Large intestine (tissue), 12 donors: ENCODE measurements at places on chromosomes 2 and 18. TPM values are rescaled to one million over a fixed set of nuclear protein-coding genes. Genes with fewer than 3 reads are reported as not detected.
A peak's percentile ranks its signal among the peaks of the same experiment; 100 is the strongest.

DNA sequence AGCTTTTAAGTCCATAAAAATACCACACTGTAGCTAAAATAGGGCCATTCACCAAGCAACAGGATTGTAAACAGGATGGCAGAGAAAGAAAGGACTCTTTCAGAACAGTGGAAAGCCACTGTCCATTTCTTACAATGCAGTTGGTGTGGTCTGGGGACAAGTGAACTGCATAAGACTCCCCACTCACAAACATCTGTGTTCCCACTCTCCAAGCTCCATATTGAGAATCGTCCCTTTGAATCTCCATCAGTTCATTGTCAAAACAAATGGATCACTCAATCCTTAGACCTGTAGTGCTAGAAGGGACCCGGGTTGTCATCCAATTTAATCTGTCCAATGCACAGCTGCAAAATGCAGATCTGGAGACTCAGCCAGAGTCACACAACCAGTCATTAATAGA lies 347.4 kb upstream of the KLHL29 start:
- DNase-seq, result no peak

Gene SCYGR8
- polyA plus RNA-seq, result not detected

DNA sequence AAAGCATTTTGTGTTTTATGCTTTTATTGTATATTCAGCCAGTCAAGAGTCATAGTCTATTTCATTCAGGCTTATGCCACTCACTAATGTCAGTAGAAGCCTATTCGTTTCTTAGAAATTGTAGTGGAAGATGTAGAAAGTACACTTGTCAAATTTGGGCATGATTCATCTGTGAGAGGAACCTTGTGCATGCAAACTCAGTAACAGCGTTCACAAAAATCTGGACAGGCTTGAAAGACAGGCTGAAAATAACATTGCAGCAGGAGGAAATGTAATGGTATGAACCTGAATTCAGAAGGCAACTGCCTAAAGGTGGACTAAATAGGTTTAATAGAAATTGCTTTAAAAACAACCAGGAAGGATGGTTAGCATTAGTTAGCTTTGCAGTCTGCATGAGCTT lies 213.5 kb downstream of the CMPK2 start:
- DNase-seq, result no peak

GRCh38 chr2:240204431-240205276 lies 64.2 kb upstream of the OTOS start:
- DNase-seq, result no peak

Gene SH3RF3
- polyA plus RNA-seq, result 3.0 TPM

DNA sequence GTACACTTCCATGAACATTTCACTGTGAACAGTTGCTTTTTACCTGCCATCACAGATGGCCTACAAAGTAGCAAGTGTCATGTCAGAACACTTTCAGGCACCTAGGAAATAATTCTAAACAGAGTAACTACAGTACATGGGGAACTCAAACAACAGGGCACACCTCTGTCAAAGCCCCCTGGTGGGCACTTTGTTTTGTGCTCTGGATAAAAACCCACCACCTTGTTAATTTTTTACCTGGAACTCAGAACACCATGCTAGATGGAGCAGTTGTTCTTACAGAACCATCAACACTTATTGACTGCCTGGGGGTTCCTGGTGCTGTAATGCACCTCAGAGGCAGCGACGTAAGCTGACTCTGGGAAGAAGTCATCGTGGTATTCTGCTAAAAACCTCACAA lies 2.3 kb downstream of the MSL3B start:
- no peak for DNase-seq

DNA sequence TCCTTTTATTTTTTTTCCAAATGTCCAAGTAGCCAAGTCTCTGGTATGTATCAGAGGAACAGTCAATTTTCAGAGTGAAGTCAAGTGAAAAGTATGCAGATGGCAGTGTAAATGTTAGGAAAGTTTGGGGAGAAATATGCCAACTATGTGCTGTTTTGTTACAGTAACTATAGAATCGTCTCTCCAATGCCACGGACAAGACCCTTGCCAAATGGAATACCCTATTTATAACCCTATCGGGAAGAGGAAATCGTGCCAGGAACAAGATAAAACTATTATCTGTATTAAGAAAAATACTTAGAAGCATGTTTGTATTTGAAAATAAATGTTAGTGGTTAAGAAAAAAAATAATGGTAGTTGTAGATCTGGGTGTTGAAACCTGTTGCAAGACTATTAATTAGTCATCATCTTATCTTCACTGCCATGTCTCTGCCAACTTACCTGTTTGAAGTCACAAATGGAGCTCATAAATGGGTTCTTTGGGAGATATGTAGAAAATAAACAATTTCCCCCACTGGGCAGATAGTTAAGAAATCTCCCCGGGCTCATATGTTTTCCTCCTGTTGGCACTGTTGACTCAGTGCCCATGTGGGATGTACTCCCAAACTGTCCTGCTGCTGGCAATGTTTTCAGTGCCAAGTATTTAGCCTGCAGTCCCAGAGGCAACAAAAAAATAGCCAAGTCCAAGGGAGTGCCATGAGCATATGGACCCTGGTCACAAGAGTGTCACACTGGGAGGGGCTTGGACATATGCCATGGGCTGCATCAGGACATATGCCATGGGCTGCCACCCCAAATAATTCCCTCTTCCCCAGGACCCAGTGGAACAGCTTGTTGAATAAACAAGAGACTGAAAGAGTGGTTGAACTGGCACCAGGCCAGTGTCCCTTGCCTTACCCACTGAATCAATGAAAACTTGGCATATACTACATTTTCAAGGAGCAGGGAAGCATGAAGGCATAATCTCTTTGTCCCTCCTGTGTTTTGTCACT lies 366.9 kb downstream of the OSR1 start:
- DNase-seq, result no peak

DNA sequence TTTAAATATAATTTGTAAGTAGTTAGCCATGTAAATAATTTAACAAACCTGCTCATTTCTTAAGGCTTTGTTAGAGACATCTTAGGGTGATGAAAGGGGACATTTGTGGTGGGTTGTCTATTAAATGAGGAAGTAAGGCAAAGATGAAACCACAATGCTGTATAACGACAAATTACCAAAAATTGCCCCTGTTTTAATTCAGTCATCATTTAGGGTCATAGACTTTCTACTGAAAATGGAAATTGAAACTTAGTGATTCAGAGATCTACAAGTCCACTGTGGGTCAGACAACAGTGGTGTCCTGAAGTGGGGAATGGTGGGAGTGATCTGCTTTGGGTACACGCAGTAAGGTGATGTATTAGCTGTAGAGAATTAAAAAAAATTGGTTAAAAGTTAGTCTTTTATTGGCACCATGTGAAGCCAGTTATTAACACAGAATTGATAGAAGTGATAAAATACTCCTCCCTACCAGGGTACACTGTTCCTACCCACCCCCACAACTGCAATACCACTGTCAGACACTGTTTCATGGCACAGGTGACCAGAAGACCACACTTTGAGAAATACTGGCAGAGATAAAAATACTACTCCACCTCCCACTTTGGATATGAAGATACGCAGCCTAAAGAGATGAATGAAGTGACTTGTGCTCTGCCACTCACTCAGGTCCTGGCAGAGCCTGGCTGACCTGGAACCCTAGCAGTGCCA lies 13.4 kb downstream of the CERS6 start:
- no peak for DNase-seq

Gene NPAS2
- polyA plus RNA-seq, result 20.4 TPM

Gene ADRA2B
- 0.84 TPM for polyA plus RNA-seq

Gene THUMPD2
- polyA plus RNA-seq, result 25.3 TPM

GRCh38 chr18:5894611-5895298 lies 567 bp downstream of the TMEM200C start:
- DNase-seq, result peak; percentile 19

GRCh38 chr18:3066341-3067110 lies 53.6 kb upstream of the LPIN2 start:
- no peak for DNase-seq

Gene PROM2
- 2.0 TPM for polyA plus RNA-seq

DNA sequence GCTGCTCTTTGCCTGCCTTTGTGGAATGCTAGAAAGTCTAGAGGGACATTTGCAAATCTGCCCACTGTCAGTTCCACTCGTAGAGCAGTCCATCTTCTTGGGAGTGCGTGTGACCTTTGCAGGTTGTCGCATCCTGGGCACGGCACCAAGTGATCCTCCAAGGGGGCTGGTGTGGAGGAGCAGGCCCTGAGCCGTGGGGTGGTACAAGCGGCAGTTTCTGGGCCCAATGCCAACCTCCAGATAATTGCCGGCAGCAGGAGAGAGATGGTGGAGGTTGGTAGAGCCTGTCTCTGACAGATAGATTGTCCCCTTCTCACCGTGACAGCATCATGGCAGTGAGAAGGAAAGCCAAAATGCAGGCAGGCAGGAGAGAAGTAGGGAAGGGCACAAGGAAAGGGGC lies 150.7 kb upstream of the SLC14A2 start:
- no peak for DNase-seq

Gene TUBA3E
- 0.09 TPM for polyA plus RNA-seq

Gene FEZ2
- 59.4 TPM for polyA plus RNA-seq

Gene GPR35
- polyA plus RNA-seq, result 118 TPM

Gene DSC3
- 3.4 TPM for polyA plus RNA-seq

GRCh38 chr2:29053223-29053622 lies 21.1 kb downstream of the PCARE start:
- DNase-seq, result no peak

GRCh38 chr2:74332550-74333174 lies 10.6 kb downstream of the SLC4A5 start:
- DNase-seq, result no peak

Gene ADAM23
- polyA plus RNA-seq, result 3.3 TPM

GRCh38 chr2:173298536-173299097 lies 56.1 kb upstream of the CDCA7 start:
- no peak for DNase-seq

- no peak for DNase-seq
These were observed 3.0 kb downstream of the PAX8 start for GRCh38 chr2:113275556-113276215.

DNA sequence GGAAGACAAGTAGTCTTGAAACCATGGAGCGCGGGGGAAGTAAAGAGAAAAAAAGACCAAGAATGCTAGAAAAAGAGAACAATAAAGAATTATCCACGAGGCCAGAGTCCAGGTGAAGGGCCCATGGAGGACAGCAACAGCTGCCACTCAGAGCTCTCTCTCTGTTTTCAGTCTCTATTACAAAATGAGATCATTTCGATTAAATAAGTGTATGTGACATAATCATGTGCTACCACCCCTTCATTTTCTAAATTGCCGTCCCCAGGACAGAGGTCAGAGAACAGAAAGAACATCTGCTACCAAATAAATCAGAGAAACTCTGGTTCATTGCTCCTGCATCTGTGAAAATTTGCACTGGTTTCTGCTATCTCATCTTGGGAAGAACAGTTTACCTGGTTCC lies 838.7 kb downstream of the RNF144A start:
- no peak for DNase-seq

Gene LAMA1
- 2.3 TPM for polyA plus RNA-seq

DNA sequence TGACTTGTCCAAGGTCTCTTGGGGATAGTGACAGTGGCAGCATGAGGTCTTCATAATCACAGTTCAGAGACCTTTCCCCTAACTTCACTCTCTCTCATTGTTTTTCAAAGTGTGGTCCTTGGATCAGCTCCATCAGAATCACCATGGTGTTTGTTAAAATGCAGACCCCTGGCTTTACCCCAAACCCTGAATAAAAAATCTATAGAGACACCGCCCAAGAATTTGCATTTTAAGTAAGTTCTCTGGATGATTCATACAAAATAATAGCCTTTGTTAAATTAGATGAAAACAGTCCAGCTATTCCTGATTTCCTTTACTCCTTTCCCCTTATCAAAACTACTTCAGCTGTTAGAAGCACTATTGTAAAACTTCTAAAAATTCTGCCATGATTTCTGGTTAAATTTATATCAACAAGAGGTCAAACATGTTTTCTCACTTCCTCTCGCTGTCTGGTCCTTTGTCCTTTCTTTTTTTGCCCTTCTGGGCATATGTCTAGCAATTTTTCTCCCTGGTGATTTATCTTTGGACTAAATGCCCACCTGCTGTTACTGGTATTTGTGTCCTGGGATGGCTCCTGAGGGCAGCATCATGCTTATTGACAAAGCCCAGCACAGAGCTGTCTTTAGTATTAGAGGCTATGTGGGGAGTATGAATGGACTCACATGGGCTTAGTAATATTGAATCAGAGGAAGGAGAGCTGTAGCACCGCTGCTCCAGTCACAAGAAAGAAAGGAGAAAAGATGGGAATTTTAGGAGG lies 63.4 kb downstream of the LHCGR start:
- no peak for DNase-seq

DNA sequence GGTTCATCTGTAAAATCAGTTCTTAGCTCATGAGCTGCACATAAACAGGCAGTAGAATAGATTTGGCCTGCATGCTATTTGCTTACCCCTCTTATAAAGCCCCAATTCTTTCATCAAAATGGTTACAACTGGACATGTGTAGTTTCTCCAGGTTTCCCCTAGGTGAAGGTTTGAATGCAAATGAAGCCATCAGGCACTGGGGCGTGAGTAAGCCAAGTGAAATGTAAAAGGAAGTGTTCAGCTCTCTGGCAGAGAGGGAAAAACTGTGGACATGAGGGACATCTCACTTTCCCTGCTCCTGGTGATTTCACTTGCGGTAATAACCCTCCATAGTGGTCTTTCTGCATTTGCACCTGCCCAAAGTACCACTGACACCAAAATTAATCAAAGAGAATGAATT lies 1402.3 kb upstream of the LRRTM1 start:
- DNase-seq, result no peak

DNA sequence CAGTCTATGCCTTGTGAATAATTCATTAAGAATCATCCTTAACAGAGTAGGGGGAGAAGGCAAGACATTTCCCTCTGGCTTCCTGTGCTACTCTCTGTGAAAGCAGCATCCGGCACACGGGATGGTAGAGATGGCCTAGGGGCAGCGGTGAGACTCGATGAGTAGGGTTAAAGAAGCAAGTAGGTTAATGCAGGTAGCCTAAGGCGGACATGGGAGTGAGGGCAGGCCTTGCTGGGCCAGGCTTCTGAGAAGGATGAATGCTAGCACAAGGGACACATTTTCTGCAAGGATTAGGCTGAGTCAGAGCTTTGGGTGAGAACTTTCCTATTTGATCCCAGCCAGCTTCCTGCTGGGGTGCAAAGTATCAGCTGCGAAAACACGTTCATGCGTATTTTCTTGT lies 80.8 kb downstream of the NXPH2 start:
- DNase-seq, result no peak

DNA sequence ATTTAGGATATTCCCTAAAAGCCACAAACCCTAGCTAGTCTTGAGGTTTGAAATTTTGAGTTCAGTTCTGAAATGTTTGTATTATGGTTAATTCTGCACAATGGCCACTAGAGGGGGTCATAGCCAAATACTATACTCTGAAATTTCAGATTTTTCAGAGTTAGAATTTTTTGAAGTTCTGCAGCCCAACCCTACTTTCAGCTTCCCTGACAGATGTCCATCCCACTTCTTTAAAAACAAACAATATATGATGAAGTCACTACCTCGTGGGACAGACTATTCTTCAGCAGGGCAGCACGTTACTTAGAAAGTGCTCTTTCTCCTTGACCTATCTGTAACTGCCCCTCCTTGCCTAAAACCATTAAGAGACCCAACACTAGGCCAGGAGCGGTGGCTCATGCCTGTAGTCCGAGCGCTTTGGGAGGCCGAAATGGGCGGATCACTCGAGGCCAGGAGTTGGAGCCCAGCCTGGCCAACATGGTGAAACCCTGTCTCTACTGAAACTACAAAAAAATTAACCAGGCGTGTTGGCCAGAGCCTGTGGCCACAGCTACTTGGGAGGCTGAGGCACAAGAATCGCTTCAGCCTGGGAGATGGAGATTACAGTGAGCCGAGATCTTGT lies 48.2 kb upstream of the PAPOLG start:
- peak; percentile 12 for DNase-seq
